ENCODE measurements at places on chromosomes 1 and 21. TPM values are rescaled to one million over a fixed set of nuclear protein-coding genes. Genes with fewer than 3 reads are reported as not detected.

The DISP1 gene
- total RNA-seq, result 2.0 TPM

DNA sequence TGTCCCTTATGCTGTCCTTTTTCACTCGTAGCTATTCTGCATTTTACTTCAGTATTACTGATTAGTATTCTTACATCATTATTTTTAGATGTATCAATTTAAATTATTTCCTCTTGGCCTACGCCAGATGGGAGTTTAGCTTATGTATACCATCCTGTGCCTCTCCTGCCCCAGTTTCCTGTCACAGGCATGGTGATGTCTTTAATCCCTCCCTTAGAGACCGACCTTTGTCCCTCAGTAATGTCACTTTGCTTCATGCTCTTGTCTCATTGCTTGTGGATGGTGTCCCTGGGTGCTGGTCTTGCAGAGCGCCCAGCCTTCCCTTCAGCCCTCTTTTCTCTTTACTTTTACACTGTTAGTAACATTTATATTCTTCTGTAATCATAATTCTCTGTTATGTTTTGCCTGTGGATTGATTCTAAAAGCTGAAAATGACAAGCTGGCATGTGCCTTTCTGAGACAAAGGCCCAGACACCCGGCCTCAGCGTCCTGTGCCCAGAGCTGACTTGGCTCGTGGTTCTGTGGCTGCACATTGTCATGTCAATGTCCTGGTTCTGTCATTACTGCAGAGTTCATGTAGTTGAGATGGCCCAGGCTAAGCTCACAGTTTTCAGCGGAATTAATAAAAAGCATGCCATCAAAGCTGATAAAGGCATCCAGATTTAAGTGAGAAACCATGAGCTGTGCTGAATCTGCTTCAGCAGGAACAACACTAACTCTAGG lies 100.7 kb downstream of the MTR start:
- no peak for DNase-seq

GRCh38 chr21:29390778-29391177 lies 92.1 kb downstream of the BACH1 start:
- no peak for DNase-seq

GRCh38 chr1:31811605-31812004 lies 4.2 kb downstream of the SPOCD1 start:
- no peak for DNase-seq

- DNase-seq, result no peak
Observed at GRCh38 chr21:15449556-15449955, 280.2 kb upstream of the USP25 start.

The TEDDM1 gene
- total RNA-seq, result not detected

- DNase-seq, result no peak
Observed at GRCh38 chr21:43304621-43305335, 122.2 kb downstream of the SIK1 start.

DNA sequence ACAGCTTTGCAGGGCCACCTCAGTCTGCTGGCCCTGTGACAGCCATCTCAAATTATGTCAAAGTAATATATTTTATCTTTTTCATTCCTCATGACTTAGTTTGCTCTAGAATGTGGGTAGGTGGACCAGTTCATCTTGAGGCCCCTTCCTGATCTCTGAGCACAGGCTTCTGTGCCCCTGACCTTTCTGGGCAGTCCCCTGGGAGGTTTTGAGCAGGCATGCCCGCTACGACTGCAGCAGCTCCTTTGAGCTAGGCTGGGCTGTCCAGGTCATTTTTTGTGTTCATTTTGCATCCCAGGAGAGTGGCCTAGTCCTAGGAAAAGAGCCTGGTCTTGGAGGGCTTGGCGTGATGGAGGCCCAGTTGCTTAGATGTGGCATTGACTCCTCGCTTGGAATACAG lies 42.7 kb downstream of the EIF2D start:
- no peak for DNase-seq

The MASP2 gene
- total RNA-seq, result 0.28 TPM

The C1orf226 gene
- not detected for total RNA-seq

- DNase-seq, result no peak
Observed at GRCh38 chr1:3942416-3943122, 42.5 kb upstream of the C1orf174 start.

Measured in activated CD4-positive, alpha-beta T cell treated with anti-CD3 and anti-CD28 coated beads, Interleukin-2, amount 10 ng/mL, durations not matched to agents 24 days and 14 days (primary cell).